ENCODE measurements at places on chromosomes 13 and 19.

- peak; percentile 11 for DNase-seq
Measured at GRCh38 chr19:54114340-54115108, 933 bp downstream of the TFPT start.

DNA sequence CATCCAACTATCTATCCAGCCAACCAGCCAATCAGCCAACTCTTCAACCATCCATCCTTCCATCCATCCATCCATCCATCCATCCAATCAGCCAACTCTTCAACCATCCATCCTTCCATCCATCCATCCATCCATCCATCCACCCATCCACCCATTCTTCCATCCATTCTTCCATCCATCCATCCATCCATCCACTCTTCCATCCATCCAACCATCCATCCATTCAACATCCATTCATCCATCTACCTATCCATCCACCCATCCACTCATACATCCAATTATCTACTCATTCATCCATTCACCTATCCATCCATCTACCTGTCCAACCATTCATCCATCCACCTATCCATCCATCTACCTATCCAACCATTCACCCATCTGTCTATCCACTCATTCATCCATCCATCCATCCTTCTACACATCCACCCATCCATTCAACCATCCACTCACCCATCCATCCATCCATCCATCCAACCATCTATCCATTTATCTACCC lies 9.4 kb downstream of the ARHGEF18 start:
- DNase-seq, result no peak

DNA sequence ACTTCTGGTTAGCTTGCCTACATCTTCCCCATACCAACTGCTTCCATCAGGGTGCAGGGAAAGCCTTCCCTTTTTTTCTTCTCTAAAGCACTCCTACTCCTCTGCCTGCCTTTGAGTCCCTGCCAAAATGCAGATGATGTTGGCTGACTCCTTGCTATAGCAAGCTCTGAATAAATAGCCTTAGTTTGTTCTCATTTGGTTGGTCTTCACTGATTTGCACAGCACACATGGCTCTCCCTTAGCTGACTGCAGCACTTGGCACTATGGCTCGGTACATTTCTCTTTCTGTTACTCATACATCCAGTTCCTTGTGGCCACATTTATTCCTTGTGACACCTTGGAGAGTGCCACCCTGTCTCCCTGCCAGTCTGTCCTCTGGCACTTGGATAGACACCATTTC lies 249.8 kb downstream of the DCLK1 start:
- DNase-seq, result no peak

- DNase-seq, result peak; percentile 88
Measured at GRCh38 chr19:4400135-4400936, at the start of gene SH3GL1. TSS of gene SH3GL1 (minus strand) at chr19:4400547. CDS start at chr19:4400368, 179 bp downstream.

- no peak for DNase-seq
Measured at GRCh38 chr13:50677687-50678463, 165.6 kb downstream of the DLEU7 start.

DNA sequence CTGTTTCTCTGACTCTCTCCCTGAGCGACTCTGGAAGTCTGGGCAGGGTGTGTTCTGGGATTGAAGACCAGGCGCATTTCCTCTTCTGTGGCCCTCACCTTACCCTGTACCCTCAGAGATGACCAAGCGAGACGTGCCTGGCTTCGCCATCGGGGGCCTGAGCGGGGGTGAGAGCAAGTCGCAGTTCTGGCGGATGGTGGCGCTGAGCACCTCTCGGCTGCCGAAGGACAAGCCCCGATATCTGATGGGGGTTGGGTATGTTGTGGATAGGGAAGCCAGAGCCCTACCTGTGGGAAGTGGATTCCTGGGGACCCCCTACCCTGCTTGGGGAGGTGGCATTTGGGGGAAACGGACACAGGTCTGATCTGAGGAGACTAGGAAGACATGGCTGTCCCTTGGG lies 5.8 kb upstream of the DNM2 start:
- DNase-seq, result no peak

DNA sequence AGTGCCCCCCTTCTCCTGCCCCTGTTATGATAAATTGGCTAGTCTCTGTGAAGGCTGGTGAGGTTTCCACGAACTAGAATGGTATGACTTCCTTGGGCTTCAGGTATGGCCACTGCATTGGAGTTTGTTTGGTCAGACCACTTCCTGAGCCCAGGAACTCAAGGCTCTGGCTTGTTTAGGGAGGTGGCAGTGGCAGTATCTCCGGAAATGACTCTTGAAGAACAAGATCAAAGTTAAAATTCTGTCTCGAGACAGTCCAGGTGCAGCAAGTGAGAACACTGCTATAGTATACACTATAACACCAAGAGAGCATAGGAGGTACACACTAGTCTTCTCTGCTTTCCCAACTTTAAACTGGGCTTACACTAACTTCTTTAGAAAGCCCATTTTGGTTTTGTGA lies 309.1 kb downstream of the KLF12 start:
- no peak for DNase-seq

- no peak for DNase-seq
Measured at GRCh38 chr19:10211061-10211460, 16.3 kb upstream of the DNMT1 start.

DNA sequence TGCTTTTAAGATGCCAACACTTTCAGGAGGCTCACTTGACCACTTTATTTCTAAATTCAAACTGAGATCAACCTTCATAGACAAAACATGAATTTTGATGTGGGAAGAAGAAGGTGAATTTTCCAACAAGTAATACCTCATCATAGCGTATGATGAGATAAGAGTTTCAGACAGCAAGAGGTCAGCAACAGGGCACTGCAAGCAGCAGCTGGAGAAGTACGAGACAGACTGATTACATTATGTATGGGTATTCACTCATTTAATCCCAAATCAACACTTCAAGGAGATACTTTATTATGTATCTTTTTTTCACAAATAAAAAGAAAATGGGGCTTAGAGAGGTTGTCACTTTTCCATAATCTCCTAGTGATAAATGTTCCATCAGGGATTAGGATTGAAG lies 389.8 kb downstream of the TBC1D4 start:
- DNase-seq, result no peak

- DNase-seq, result no peak
Measured at GRCh38 chr19:18939922-18940768, 872 bp downstream of the HOMER3 start.

DNA sequence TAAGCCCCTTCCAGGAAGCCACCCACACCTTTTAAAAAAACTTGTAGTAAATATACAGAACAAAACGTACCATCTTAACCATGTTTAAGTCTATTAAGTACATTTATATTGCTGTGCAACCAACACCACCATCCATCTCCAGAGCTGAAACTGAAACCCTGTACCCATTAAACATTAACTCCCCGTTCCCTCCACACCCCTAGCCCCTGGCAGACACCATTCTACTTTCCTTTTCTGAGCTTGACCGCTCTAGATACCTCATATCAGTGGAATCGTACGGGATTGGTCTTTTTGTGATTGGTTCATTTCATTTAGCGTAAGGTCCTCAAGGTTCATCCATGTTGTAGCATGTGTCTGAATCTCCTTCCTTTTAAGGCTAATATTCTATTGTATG lies 13.0 kb upstream of the SPATA13 start:
- no peak for DNase-seq

DNA sequence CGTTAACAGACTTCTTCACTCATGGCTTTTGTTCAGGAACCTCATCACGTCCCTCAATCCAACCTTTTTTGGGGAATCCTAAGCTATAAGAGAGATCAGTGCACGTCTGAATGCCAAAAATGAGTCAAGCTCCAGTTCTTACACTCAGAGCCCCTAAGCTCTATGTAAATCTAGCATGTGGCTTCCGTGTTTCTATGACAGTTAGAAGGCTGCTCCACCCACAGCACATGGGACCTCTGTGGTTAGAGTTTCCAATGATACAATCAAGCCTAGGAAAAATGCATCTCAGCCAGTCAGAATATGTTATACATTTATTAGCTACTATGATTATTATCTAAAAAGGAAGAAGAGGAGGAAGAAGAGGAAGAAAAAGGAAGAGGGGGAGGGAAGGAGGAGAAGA lies 135.9 kb downstream of the ENOX1 start:
- DNase-seq, result no peak

GRCh38 chr19:38324431-38324830 lies 4.8 kb downstream of the KCNK6 start:
- DNase-seq, result no peak

- DNase-seq, result no peak
Measured at GRCh38 chr13:45792827-45793303, 58.7 kb downstream of the SIAH3 start.

- DNase-seq, result no peak
Measured at GRCh38 chr13:38635030-38635429, 51.8 kb upstream of the FREM2 start.

DNA sequence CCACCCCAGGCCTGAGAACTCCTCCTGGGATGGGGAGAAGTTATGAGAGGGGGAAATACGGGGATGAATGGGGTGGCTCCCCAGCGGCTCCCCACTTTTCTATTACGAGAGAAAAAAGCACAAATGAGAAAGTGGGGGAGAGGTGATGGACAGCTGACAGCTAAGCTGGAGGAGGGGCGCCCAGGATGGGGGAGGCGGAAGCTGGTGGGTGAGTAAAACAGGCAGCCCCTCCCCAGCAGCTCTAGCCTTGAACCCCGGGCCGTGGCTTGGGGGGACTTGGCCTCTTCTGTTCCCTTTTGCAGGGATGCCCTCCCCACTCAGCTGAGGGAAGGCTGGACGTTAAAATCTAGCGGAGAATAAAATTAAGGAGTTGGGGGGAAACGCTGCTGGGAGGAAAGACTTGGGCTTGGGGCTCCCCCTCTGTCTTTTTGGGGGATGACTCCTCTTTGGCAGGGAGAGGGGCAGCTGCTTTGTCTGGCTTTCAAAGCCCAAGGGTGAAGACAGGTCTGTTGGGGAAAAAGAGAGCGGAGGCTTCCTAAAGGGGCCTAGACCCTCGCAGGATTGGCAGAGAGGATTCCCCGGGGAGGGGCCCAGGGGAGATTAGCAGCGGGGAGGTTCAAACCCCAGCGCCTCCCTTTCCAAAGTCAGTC lies 1.4 kb upstream of the SAMD1 start:
- DNase-seq, result no peak

- DNase-seq, result no peak
Measured at GRCh38 chr19:43320546-43320945, 32.9 kb upstream of the CD177 start.

GRCh38 chr13:27541386-27541785 lies 78.9 kb downstream of the LNX2 start:
- DNase-seq, result no peak

- DNase-seq, result no peak
Measured at GRCh38 chr19:41480336-41480735, 37.4 kb downstream of the ERICH4 start.

GRCh38 chr19:7931221-7932061 lies 5.5 kb upstream of the CTXN1 start:
- no peak for DNase-seq

DNA sequence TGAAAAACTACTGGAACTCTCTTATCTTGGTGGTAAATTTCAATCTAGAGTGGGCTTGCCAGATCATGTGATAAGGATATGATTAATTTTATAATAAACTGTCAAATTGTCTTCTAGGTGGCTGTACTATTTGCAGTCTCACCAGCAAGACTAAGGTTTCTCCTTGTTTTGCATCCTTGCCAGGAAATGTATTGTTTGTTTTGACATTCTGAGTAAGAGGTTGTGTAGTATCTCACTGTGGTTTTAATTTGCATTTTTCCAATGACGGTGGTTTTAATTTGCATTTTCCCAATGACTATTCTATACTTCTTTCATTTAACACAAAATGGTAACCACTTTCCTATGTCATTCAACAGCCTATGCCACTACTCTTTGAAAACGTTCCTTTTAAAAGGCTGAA lies 2.0 kb downstream of the CAB39L start:
- no peak for DNase-seq

GRCh38 chr13:111219280-111219679 lies 101.2 kb upstream of the TEX29 start:
- no peak for DNase-seq

- peak; percentile 64 for DNase-seq
Measured at GRCh38 chr19:46529622-46530451, 34.2 kb upstream of the PNMA8B start.

GRCh38 chr13:100439247-100439970 lies 149.2 kb downstream of the GGACT start:
- DNase-seq, result no peak

DNA sequence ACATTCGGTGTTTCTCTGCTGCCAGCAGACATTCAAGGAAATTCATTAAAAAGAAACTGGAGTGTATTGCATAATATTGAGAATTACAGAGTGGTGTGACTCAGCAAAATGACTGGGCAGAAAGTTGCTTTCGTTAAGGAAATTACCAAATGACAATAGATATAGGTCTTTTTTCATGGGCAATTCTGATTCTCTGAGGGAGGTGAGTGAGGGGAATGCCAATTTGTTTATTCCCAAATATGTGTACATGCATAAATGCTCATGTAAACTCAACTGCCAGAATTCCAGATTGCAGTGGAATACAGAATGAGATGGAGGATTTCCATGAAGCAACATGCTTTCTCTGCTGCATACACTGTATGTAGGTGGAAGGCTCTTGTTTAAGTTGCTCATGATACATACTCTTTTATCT lies 1730.1 kb downstream of the SLITRK5 start:
- DNase-seq, result no peak

- DNase-seq, result no peak
Measured at GRCh38 chr13:100434010-100434763, 154.4 kb downstream of the GGACT start.

- no peak for DNase-seq
Measured at GRCh38 chr19:5933391-5934068, 19.5 kb downstream of the CAPS start.

DNA sequence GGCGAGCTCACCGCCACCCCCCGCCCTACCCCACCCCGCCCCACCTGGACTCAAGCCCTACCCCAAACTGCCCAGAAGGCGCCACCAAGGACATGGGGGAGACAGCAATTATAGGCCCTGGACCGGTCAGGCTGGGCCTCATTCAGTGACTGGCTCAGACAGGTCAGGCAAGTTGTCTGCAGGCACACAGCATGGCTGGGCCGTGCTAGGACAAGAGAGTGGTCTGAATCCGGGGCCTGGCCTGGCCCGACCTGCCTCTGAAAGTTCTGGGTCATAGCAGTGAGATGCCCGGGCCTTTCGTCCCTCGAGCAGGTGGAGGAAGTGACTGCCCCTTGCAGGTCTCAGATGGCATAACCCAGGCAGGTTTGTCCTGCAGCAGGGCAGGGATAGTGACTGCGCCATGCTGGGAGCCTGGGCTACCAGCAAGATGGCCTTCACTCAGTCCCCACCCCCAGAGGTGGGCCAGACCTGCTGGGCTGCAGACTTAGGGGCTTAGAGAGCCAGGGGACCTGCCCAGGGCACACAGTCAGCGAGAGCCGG lies 21.0 kb downstream of the COMP start:
- no peak for DNase-seq

DNA sequence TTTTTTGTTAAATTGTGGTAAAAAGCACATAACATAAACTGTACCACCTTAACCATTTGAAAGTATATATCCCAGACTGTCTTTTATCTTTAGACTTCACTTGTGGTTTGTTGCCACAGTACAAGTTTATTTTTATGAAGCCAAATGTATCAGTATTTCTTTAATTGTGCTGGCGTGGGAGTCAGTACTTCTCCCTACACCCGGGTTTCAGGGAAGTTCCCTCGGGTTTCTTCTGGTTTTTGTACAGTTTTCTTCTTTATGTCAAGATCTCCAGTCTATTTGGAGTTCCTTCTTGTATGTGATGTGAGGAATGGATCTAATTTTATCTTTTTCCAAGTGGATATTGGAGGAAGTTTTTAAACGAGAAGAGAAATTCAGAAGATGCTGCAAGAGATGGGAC lies 20.5 kb downstream of the CCDC8 start:
- no peak for DNase-seq

- DNase-seq, result no peak
Measured at GRCh38 chr13:44191504-44192171, 182.0 kb upstream of the SERP2 start.

GRCh38 chr19:20247016-20247683 lies 80.1 kb downstream of the ZNF486 start:
- no peak for DNase-seq
